ENCODE measurements at places on chromosomes 4 and X.
A peak's percentile ranks its signal among the peaks of the same experiment; 100 is the strongest.

GRCh38 chr4:148079961-148080360 is 348.1 kb downstream of the ARHGAP10 start:
- DNase-seq = no peak

DNA sequence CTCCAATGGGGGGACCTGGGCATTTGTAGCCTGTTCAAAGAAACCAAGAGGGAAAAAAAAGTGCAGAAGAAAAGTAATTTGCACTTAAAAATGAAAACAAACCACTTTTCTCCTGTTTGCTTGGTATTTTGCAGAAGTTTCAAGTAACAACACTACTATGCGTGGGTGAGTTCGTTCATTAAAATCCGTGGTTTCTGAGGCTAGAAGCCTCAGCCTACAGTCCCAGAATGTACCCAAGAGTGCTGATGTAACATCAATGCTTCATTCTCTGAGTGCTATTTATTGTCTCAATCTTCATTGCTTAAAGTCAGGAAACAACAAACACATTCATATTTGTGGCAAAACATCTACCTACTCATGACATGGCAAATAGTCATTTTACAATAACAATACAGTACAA is 29.2 kb downstream of the LGI2 start:
- DNase-seq = no peak

GRCh38 chr4:160136021-160136420 is 1033.1 kb downstream of the RAPGEF2 start:
- DNase-seq = no peak

- DNase-seq = peak; percentile 40
Observed at GRCh38 chr4:61201561-61201960, 1.4 kb downstream of the ADGRL3 start.

DNA sequence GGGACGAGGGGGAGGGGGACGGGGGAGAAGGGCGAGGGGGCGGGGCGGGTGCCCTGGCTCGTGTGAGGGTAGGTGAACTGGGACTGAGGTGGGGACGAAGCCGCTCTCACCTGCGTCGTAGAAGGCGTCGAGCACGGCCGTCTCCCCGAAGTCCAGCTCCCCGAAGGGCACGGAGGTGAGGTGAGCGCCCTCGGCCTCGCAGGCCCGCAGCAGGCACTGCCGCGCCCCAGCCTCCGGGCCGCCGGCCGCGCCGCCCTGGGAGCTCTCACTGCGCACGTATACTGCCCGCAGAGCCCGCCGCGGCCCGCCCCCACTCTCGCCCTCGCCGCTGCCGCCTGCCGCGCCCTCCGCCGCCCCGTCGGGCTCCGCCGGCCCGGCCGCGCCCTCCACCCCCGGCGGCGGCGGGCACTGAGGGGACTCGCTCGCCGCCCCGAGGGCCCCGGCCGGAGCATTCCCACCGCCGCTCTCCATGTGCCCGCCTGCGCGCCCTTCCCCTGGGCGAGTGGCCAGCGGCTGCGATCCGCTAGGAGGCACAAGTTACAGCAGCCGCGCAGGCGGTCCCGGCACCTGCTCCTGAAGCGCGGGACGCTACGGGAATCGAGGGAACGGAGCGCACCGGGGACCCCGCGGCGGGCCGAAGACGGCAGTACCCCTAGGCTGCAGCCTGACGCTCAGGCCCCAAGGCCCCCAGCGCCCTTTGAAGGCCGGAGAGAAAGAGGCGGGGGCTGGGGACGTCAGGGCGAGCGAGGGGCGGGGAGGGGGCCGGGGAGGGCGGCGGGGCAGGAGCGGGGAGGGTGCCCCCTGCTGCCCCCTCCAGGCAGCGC is at the start of gene MAP3K15:
Gene MAP3K15, minus strand, starts transcription at position 718 of the 824 bp plus-strand sequence. Its CDS starts 247 bp downstream, at position 471.
- DNase-seq = no peak

Measured in T1000 (cell line).